Stimulated activated CD4-positive, alpha-beta T cell treated with anti-CD3 and anti-CD28 coated beads, Interleukin-1b, Interleukin-23, amount 100 ng/mL, for 1 hour (primary cell): ENCODE measurements at places on chromosomes 6 and 20.

GRCh38 chr6:149888093-149888492 lies 9.8 kb downstream of the RAET1E start:
- DNase-seq: no peak

- no peak for DNase-seq
These were observed 396.7 kb upstream of the JARID2 start for GRCh38 chr6:14849185-14849584.

- DNase-seq: no peak
These were observed 29.7 kb downstream of the PREX1 start for GRCh38 chr20:48797850-48798747.

DNA sequence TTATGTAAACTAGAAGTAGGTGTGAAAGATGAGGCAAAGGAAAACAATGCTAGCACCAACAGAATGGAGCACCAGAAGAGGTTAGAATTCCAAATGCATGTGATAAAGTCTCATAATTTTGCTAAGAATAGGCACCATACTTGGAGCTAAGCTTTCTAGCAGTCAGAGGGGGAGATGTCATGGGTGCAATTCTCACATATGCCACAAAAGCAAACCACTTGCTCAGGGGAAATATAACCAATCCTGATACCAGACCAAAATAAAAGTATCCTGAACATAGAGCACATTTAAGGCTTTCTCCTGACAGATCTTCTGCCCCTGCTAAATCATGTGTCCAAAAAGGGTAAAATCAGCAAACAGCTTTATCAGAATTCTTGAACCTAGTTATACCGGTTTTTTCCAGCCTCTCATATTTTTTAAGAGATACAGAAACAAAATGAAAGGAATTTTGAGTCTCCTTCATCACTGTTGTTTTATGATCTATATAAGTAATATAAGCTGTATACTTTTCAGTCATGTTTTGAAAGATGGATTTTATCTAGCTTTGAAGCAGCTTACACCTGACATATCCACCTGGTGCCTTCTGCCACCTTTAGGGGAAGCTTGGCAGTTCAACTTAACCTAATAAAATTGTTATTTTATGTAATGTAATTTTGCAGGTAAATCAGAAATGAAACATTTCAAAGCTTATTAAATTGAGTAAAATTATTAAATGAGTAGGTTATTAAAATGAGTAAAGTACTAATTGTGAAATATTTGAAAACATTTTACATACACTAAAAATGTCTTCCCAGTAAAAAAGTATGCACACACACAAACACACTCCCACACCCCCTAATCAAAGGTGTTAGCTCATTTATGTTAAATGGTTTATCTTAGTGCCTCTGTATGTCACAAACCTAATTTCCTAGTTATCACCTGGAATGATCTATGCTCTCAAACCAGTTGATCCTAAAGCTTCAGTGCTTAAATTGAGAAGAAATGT lies 2.8 kb downstream of the SPO11 start:
- DNase-seq: no peak

- DNase-seq: no peak
These were observed 59.2 kb downstream of the RBM38 start for GRCh38 chr20:57450419-57450818.
